ENCODE measurements at places on chromosomes 3 and 15. TPM values are rescaled to one million over a fixed set of nuclear protein-coding genes. Genes with fewer than 3 reads are reported as not detected.

CKMT1A gene
- total RNA-seq, result not detected

RAB5A gene
- total RNA-seq, result 89.0 TPM

ARNT2 gene
- total RNA-seq, result 6.1 TPM

TMEM45A gene
- 277 TPM for total RNA-seq

SERPINI1 gene
- total RNA-seq, result 5.5 TPM

FANCD2OS gene
- total RNA-seq, result not detected

PPP2R3A gene
- total RNA-seq, result 12.3 TPM

GPR149 gene
- total RNA-seq, result not detected

C3orf33 gene
- 1.8 TPM for total RNA-seq

GANC gene
- total RNA-seq, result 13.0 TPM

SLC51A gene
- not detected for total RNA-seq

MYZAP gene
- total RNA-seq, result 0.54 TPM

ATP13A5 gene
- not detected for total RNA-seq

SLC12A1 gene
- total RNA-seq, result not detected

SLC26A6 gene
- total RNA-seq, result 40.6 TPM

TMEM207 gene
- total RNA-seq, result not detected

MAGI1 gene
- 12.8 TPM for total RNA-seq

OR5H14 gene
- not detected for total RNA-seq
